ENCODE measurements at places on chromosomes 6 and 20.

DNA sequence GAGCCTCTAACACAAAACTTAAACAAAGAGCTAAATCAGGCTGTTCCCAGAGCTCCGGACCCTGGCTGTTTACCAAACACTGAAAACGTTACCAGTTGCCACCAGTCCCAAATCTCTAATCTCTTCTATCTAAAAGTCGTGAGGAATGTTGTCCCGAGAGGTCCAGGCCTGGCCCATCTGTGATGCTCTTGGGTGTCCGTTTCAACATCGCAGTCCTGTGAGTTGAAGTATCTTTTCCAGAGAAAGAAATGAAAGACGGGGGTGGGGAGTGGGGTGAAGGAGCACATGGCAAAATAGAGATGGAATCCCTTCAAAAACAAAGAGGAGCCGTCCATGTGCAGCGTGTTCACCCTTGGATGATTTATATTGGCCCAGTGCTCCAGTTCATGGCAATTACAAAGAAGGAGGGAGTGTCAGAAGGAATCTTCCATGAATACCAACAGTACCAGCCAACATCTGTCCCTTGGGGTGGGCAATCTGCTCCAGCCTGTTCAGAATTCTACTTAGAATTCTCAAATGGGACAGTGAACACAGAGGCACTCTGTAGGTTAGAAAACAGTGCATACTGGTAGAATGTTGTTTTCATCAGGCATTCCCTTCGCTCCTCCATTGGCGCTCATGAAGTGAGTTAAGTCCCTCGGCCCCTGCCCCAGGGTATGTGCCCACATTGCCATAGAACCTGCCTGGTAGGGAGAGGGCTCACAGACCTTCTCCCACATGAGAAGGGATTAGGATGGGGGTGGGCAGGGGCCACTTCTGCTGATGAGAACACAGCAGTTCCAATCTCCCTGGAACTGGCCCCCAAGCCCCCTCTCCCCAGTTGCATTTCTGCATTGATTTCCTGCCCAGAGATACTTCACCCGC, 112.1 kb downstream of the LY86 start:
- DNase-seq: no peak

DNA sequence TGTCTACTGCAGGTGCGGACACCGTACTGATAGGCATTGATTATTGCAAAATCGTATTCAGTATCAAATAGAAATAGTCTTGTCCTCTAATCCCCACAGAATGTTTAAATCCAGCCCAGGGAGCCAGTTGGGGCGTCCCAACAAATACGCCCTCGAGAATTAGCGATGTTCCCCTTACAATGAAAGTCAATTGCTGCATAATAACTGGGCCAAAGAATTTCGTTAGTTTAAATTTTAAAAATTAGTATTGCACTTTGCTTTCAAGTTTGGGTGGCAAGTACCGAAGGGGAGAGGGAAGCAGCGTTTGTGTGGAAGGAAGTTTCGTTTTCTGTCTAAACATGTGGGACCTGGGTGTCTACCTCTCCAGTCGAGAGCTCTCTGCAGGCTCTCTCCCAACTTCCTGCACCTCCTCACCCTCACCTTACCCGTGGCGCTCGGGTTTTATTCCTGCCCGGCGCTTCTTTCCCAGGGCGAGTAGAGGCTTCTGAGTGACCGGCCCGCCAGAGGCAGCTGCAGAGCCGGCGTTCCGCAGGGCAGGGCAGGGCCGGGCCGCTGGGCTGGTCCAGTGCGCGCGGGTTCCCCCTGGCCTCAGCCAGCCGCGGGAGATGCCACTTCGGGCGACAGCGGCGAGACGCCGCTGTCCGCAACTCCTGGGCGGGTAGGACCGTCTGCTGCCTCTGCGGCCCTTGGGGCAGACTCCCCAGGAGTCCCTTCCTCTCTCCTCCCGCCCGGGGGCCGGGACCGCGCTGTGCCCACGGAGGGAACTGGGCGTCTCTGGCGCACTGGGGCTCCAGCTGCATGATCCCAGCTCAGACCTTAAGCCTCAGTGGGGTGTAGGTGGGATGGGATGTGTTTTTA, 862 bp upstream of the TFAP2C start:
- no peak for DNase-seq

DNA sequence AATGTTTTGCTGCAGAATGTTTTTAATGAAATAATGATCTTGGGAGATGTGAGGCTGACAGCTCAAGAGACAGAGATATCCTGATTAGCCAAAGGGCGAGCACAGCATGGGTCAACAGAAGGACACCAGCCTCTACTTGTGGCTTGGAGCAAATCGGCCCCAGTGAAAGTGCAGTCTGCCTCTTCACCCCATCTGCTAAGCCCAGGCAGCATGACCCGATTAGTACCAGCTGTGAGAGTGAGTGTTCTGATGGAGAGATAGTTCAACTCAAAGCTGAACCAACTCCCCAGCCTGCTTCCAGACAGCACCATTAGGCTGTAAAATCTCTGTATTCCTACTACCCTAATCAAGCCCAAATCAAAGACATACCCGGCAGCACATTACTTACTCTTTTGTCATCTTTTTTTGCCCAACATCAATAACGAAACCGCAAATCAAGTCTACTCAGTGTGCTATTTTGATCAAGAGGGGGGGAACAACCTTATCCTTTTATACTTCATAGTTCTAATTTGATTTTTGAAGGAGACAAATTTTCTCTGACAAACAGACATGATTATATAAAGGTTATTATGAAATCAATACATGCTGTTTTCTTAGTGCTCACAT, 514.1 kb upstream of the NRSN1 start:
- no peak for DNase-seq

GRCh38 chr6:154526996-154527395, 16.5 kb upstream of the CNKSR3 start:
- DNase-seq: no peak

DNA sequence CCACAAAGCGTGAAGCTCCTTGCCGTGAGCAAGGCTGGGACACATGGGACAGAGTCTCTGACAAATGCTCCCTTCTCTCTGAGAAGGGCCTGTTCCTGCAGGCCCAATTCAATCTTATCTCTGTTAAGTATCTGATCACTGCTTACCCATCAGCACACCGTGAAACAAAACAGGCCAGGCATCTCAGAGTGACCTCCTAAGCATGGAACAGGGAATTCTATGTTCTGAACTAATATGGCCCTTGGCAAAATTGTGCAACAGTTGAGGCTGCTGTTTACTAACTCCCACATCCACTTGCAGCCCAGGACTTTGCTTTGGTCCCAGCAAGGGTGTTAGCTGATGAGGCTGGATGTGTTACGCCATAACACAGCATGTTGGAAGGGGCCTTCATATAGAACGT, 79.2 kb downstream of the GCLC start:
- DNase-seq: no peak

- no peak for DNase-seq
These were observed 82.3 kb upstream of the KCNG1 start for GRCh38 chr20:51104960-51105920.

DNA sequence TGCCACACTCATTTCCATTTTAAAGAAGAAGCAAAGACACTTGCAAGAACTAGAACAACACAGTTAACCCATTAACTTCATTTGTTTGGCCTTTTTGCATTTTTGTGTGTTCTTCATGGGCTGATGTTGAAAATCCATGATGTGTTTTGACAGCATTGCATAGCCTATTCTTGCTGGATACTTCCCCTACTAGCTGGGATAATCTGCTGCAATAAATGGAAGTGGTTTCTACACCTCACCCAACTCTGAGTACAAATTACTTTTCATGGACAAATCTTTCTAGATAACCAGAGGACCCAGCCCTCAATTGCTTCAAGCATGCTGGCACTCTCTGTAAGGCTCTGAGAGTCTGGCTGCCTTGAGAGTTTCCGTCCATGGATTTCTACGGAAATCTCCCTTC, 26.5 kb downstream of the CST9L start:
- no peak for DNase-seq

GRCh38 chr6:14849185-14849584, 396.7 kb upstream of the JARID2 start:
- DNase-seq: no peak

- no peak for DNase-seq
These were observed 91.5 kb downstream of the HIVEP2 start for GRCh38 chr6:142853244-142854180.

- no peak for DNase-seq
These were observed 12.5 kb downstream of the PRDM1 start for GRCh38 chr6:106098383-106099234.

DNA sequence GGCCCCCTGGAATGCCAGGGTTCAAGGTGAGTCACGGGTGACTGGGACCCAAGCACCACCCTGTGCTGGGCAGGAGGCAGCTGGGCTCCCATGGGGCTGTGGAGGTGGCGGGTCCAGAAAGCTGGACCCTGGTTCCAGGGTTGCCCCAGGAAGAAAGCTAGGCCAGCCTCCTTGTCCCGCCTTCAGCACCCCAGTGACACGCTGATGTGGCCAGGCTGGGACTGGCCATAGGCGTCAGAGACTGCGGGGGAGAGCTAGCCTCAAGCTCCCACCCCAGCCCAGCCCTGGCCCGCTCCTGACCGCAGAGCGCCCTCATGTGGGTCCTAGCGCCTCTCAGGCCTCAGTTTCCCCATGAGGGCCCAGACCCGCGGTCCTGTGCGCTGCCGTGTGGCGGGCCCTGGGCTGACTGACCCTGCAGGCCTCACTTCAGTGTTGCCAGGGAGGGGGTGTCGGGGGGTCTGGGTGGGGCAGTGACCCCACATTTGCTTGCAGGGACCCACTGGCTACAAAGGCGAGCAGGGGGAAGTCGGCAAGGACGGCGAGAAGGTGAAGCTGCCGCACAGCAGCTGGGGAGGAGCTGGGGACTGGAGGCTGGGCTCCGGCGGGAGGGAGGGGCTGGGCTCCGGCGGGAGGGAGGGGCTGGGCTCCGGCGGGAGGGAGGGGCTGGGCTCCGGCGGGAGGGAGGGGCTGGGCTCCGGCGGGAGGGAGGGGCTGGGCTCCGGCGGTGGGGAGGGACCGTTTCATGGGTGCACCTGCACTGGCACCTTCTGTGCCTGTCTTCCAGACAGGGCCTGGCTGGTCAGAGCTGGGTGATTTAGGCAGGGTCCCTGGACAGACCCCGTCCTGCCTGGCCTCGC, 7.9 kb downstream of the COL9A3 start:
- DNase-seq: no peak

GRCh38 chr6:135148889-135149288, 32.2 kb upstream of the MYB start:
- no peak for DNase-seq

GRCh38 chr6:78561015-78561414, 306.3 kb upstream of the IRAK1BP1 start:
- DNase-seq: no peak

GRCh38 chr20:38152621-38153221, 12.3 kb downstream of the TGM2 start:
- no peak for DNase-seq

GRCh38 chr20:37463726-37464494, 57.1 kb upstream of the NNAT start:
- DNase-seq: no peak

DNA sequence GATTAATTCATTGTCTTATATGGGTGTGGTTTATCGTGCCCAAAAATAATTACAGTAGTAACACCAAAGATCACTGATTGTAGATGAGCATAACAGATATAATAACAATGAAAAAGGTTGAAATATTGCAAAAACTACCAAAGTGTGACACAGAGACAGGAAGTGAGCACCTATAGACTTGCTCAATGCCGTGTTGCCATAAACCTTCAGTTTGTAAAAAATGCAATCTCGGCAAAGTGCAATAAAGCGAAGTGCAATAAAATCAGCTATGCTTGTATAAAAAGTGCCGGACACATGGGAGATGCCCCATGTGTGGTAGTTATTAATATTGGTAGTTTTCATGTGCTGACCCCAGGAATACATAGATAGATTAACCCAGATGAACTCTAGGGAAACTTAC, 192.6 kb downstream of the NRN1 start:
- DNase-seq: no peak

- no peak for DNase-seq
These were observed 29.5 kb downstream of the NAPB start for GRCh38 chr20:23391707-23392310.

GRCh38 chr6:109653264-109653663, 37.7 kb downstream of the AK9 start:
- no peak for DNase-seq

GRCh38 chr6:39050453-39051112, 2.0 kb downstream of the GLP1R start:
- no peak for DNase-seq

- no peak for DNase-seq
These were observed 132.4 kb upstream of the RNF217 start for GRCh38 chr6:124829822-124830221.

DNA sequence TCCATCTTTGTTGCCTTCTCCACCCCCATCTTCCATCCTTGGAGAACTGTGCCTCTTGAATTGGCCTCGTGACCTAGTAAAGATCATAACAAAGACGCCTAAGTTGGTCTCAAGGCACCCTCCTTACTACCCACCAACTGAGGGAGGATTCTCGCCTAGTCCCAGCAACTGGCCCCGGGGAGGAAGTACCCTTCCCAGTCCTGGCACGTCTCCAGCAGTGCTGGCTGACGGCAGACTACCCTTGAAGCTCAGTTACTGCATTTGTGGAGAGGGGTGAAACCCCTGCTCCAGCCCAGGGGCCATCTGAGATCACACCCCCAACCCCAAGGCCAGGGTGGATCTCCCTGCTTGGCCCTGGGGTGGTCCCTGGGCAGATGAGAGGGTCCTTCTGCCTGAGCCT, 2.1 kb upstream of the OSBPL2 start:
- no peak for DNase-seq

DNA sequence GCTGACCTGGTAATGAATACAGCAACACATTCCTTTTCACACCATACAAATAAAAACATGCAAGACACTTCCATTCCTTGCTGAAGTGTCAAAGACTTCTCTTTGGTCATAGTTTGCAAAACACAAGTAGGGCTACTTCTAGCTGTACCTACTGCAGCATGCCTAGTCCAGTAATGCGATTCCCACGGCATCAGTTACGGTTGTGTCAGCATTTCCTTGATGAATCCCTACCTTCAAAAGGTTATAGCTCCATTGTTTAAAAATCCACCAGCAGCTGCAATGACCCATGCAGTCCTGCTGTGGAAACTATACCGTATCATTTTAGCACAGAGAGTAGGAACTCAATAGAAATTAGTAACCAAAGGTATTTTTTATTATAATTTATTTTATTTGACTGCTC, 1371.5 kb downstream of the EPHA7 start:
- DNase-seq: no peak

Measured in AG09309 (cell line).